Suprapubic skin (tissue), 4 donors: ENCODE measurements at places on chromosomes 13 and 19. TPM values are rescaled to one million over a fixed set of nuclear protein-coding genes. Genes with fewer than 3 reads are reported as not detected.

GRCh38 chr19:42253245-42254088, 1.5 kb downstream of the ERF start:
- DNase-seq: peak; percentile 89
- peaks cover 13% of the 10 kb centered on the region for H3K36me3 ChIP-seq
- H3K4me1 ChIP-seq: peaks cover 67% of the 10 kb centered on the region
- no peaks in the 10 kb centered on the region for H3K27me3 ChIP-seq

DNA sequence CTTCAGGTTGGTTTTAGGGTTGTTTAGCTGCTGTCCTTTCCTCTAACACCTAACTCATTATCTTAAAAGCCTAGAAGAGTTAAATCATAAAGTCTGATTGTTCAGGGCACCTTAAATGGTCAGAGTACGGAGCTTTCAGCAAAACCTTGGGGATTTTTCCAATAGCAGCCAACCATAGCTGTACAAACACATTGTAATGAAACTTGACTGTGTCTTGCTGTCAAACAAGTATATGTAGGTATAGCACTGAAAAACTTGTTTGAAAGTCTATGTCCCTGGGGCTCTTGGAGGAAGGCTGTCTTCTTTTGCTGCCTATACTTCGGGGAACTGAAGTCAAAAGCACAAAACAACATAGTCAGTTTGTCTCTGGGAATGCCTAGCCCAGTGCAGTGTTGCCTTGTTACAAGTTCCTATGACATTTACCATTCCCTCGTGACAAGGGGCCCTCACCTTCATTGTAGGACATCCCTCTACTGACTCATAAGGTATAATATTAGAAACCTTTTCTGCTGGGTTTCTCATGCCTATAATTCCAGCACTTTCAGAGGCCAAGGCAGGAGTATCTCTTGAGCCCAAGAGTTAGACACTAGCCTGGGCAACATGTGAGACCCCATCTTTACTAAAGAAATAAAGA, 474.5 kb upstream of the NBEA start:
- no peaks in the 10 kb centered on the region for H3K36me3 ChIP-seq
- no peaks in the 10 kb centered on the region for H3K27me3 ChIP-seq
- no peaks in the 10 kb centered on the region for H3K4me1 ChIP-seq
- DNase-seq: no peak
- H3K4me3 ChIP-seq: no peak overlapping the region

GRCh38 chr19:56477429-56478338, 539 bp upstream of the ZNF667 start:
- H3K4me1 ChIP-seq: peaks cover 26% of the 10 kb centered on the region
- peak overlapping the region; percentile 72 for H3K4me3 ChIP-seq
- DNase-seq: peak; percentile 91
- H3K36me3 ChIP-seq: no peaks in the 10 kb centered on the region

GRCh38 chr13:93029536-93029935, 197.1 kb upstream of the GPC6 start:
- no peaks in the 10 kb centered on the region for H3K4me1 ChIP-seq
- H3K27me3 ChIP-seq: no peaks in the 10 kb centered on the region
- H3K27ac ChIP-seq: no peak overlapping the region
- no peak overlapping the region for H3K4me3 ChIP-seq
- no peak for DNase-seq

GRCh38 chr19:38721979-38722773, 22.1 kb downstream of the CAPN12 start:
- H3K27me3 ChIP-seq: no peaks in the 10 kb centered on the region
- peaks cover 99% of the 10 kb centered on the region for H3K36me3 ChIP-seq
- peak overlapping the region; percentile 50 for H3K27ac ChIP-seq
- DNase-seq: no peak
- H3K4me3 ChIP-seq: no peak overlapping the region

DNA sequence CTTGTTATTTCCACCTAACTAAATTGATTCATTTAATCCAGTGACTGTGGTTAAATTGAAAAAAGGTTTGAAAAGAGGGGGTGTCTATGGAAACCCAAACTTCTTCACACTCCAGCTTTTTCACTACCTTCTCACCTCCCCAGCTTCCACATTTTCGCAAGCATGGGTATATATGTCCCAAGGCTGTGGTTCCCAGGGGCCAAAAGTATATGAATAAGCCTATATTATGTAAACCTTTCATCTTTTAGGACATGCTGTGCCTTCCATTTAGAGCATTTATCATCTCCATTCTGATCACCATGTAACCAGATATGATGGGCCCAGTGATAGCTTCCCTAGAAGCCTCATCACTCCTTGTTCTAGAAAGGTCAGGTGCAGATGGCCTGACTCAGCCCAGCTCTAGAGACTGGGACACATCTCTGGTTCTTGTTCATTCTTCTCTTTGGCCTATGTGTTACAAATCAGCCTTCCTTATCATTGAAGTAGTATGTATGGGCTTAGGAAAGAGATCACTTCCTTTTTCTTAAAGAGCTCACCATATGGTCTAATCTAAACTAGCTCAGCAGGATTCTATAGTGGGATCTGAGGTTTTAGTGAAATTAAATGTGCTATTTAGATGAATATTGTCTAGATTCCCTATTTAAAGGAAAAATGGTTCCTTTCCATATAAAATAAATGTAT, 19.5 kb upstream of the ARL11 start:
- H3K27ac ChIP-seq: no peak overlapping the region
- no peak overlapping the region for H3K4me3 ChIP-seq
- DNase-seq: no peak
- H3K27me3 ChIP-seq: no peaks in the 10 kb centered on the region
- no peaks in the 10 kb centered on the region for H3K36me3 ChIP-seq

- no peak overlapping the region for H3K4me3 ChIP-seq
- H3K27ac ChIP-seq: no peak overlapping the region
- no peaks in the 10 kb centered on the region for H3K4me1 ChIP-seq
Observed at GRCh38 chr13:24699541-24699940, 19.3 kb downstream of the ATP12A start.

- H3K4me3 ChIP-seq: no peak overlapping the region
- no peaks in the 10 kb centered on the region for H3K27me3 ChIP-seq
- DNase-seq: no peak
- peaks cover 11% of the 10 kb centered on the region for H3K4me1 ChIP-seq
Observed at GRCh38 chr13:29704648-29705047, 109.2 kb upstream of the SLC7A1 start.

DNA sequence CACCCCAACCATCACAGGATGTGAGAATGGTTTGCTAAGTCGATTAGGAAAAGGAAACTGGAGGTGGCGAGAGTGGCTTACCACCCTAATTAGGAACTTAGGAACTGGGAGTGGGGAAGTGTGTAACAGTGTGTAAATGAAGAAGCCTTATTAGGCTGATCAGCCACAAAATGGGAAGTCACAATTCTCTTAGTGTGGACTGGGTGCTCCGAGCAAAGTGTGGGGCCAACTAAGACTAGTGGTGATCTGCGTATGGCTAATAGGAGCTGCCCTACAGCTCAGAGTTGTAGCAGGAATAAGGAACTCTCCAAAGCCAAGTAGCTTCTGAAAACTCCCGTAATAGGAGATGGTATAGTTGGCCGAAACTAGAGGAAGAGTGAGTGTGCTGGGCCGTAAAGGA, 7.6 kb downstream of the SIGLEC11 start:
- DNase-seq: peak; percentile 32
- no peaks in the 10 kb centered on the region for H3K36me3 ChIP-seq
- H3K27ac ChIP-seq: no peak overlapping the region
- H3K27me3 ChIP-seq: peaks cover 8% of the 10 kb centered on the region
- peaks cover 17% of the 10 kb centered on the region for H3K4me1 ChIP-seq
- H3K4me3 ChIP-seq: no peak overlapping the region

- no peak overlapping the region for H3K27ac ChIP-seq
- no peak overlapping the region for H3K4me3 ChIP-seq
- H3K36me3 ChIP-seq: peaks cover 12% of the 10 kb centered on the region
- no peaks in the 10 kb centered on the region for H3K27me3 ChIP-seq
Observed at GRCh38 chr19:17739121-17739875, 12.0 kb upstream of the FCHO1 start.

Gene SCAMP4
- 68.1 TPM for total RNA-seq

Gene WASF3
- total RNA-seq: 11.4 TPM

Gene OR4F17
- not detected for total RNA-seq

Gene LHB
- not detected for total RNA-seq
